ENCODE measurements at places on chromosomes 1 and 21. TPM values are rescaled to one million over a fixed set of nuclear protein-coding genes. Genes with fewer than 3 reads are reported as not detected.

GRCh38 chr21:15682977-15683376, 46.8 kb upstream of the USP25 start:
- H3K4me1 ChIP-seq = no peaks in the 10 kb centered on the region
- no peak overlapping the region for H3K4me3 ChIP-seq
- H3K27me3 ChIP-seq = no peaks in the 10 kb centered on the region
- H3K36me3 ChIP-seq = no peaks in the 10 kb centered on the region

- H3K4me1 ChIP-seq = no peaks in the 10 kb centered on the region
- no peak overlapping the region for H3K4me3 ChIP-seq
- peaks cover 9% of the 10 kb centered on the region for H3K36me3 ChIP-seq
- peak overlapping the region; percentile 42 for H3K27ac ChIP-seq
- no peaks in the 10 kb centered on the region for H3K27me3 ChIP-seq
- DNase-seq = peak; percentile 89
These were observed 6.5 kb downstream of the KRTCAP2 start for GRCh38 chr1:155166471-155167165.

GRCh38 chr1:9125325-9125724, 3.6 kb downstream of the GPR157 start:
- no peaks in the 10 kb centered on the region for H3K36me3 ChIP-seq
- no peaks in the 10 kb centered on the region for H3K27me3 ChIP-seq
- no peak overlapping the region for H3K27ac ChIP-seq
- H3K4me1 ChIP-seq = peaks cover 23% of the 10 kb centered on the region
- no peak overlapping the region for H3K4me3 ChIP-seq

- no peak overlapping the region for H3K4me3 ChIP-seq
- H3K4me1 ChIP-seq = no peaks in the 10 kb centered on the region
- H3K27me3 ChIP-seq = no peaks in the 10 kb centered on the region
- no peaks in the 10 kb centered on the region for H3K36me3 ChIP-seq
These were observed 160.2 kb upstream of the IRF2BP2 start for GRCh38 chr1:234769986-234770795.

DNA sequence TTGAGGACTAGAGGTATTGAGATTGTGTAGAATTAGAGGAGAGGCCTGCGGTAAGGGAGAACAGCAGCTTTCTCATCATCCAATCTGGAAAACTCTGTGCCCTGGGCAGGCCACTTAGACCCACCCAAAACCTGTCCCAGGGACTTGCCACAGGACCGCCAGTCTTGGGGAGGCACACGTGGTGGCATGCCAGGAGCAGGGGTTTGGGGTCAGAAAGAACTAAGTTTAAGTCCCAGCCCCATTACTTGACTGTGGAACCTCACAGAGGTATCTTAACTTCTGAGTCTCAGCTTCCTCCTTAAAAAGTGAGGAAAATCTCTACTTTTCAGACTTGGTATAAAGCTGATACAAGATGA, 356.6 kb downstream of the HHAT start:
- no peak overlapping the region for H3K27ac ChIP-seq
- no peaks in the 10 kb centered on the region for H3K36me3 ChIP-seq
- no peak overlapping the region for H3K4me3 ChIP-seq

- no peaks in the 10 kb centered on the region for H3K36me3 ChIP-seq
- no peaks in the 10 kb centered on the region for H3K27me3 ChIP-seq
- DNase-seq = no peak
- no peak overlapping the region for H3K4me3 ChIP-seq
- H3K4me1 ChIP-seq = no peaks in the 10 kb centered on the region
These were observed 61.8 kb upstream of the SYT6 start for GRCh38 chr1:114215436-114215835.

Gene KISS1
- total RNA-seq = not detected

Gene IL10
- 1.7 TPM for total RNA-seq

DNA sequence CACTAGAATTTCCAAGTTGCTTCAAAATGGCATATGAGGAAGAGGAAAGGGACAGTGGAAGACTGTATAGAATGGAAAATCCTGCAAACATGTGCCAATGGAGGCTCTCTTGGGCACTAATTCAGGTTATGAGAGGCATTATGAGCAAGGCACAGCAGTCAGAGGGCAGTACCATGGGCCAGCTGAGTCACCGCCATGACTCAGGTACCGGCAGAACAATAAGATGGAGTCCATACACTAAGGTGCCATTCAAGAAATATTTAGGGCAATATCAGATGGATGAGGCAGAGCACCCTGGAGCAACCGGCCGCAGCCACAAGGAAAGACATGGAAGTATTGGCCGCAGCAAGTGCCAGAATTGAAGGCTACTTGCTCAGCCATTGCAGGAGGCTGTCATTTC, 25.6 kb upstream of the VAV3 start:
- no peak overlapping the region for H3K4me3 ChIP-seq
- no peaks in the 10 kb centered on the region for H3K36me3 ChIP-seq
- no peaks in the 10 kb centered on the region for H3K27me3 ChIP-seq
- H3K27ac ChIP-seq = no peak overlapping the region

DNA sequence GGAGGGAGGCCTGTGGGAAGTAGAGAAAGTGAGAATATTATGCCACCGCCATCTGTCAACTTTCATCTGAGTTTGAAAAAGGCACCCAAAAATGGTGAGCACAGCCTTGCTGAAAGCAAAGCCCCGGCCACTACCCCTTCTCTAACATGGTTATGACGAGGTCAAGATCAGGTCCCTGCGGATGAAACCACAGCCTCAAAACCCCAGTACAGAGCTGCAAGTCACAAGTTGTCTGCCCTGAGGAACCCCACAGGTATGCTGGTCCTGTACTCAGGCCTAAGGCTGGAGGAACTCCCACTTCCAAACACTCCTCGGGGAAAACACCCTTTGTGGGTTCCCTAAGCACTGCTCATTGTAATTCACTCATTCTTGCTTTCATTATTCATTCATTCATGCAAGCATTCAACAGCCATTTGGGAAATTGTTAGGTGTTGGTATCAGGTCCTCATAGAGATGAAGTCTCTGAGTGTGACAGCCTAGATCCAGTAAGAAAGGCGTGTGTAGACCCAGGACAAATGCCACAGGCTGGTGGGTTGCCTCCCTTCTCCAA, 216.6 kb upstream of the EDN2 start:
- DNase-seq = no peak
- H3K4me1 ChIP-seq = no peaks in the 10 kb centered on the region
- H3K4me3 ChIP-seq = no peak overlapping the region
- H3K36me3 ChIP-seq = no peaks in the 10 kb centered on the region
- no peak overlapping the region for H3K27ac ChIP-seq

Gene OR6N1
- not detected for total RNA-seq

Gene FAM151A
- total RNA-seq = not detected

Gene NID1
- total RNA-seq = 149 TPM

- H3K36me3 ChIP-seq = no peaks in the 10 kb centered on the region
- peaks cover 52% of the 10 kb centered on the region for H3K27me3 ChIP-seq
- peaks cover 13% of the 10 kb centered on the region for H3K4me1 ChIP-seq
- no peak for DNase-seq
These were observed 88.8 kb upstream of the TTC34 start for GRCh38 chr1:2890221-2890850.

DNA sequence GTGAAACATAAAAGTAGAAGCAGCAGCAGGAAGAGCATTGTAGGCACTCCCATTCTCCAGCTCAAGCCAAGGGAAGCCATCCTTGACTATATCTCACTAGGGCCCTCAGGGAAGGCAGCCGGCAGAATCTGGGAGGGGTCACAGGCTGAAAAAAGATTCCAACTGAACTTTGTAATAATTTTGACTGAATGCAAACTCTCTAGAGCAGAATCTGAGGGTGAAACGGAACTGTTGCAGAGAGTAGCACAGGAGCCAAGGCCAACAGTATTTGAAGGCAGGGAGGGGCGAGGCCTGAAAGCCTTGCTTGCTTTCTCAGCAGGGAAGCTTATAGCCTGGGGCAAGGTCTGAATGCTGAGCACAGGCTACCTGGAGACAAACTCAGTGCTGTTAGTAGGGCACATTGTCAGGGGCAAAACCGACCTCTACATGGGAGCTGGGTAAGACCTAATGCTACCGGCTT, 180.6 kb downstream of the COL24A1 start:
- DNase-seq = no peak
- H3K4me1 ChIP-seq = no peaks in the 10 kb centered on the region
- no peak overlapping the region for H3K4me3 ChIP-seq
- no peaks in the 10 kb centered on the region for H3K36me3 ChIP-seq

- H3K27ac ChIP-seq = no peak overlapping the region
- no peak for DNase-seq
- no peaks in the 10 kb centered on the region for H3K36me3 ChIP-seq
- H3K4me1 ChIP-seq = no peaks in the 10 kb centered on the region
These were observed 72.5 kb downstream of the PAX7 start for GRCh38 chr1:18703041-18703621.

- H3K27me3 ChIP-seq = no peaks in the 10 kb centered on the region
- H3K36me3 ChIP-seq = peaks cover 80% of the 10 kb centered on the region
These were observed 8.4 kb upstream of the KPNA6 start for GRCh38 chr1:32099426-32099825.

- DNase-seq = no peak
- H3K27ac ChIP-seq = peak overlapping the region; percentile 2
- H3K36me3 ChIP-seq = no peaks in the 10 kb centered on the region
- no peaks in the 10 kb centered on the region for H3K27me3 ChIP-seq
These were observed 1.5 kb upstream of the FCMR start for GRCh38 chr1:206923009-206923960.

- no peaks in the 10 kb centered on the region for H3K36me3 ChIP-seq
- no peaks in the 10 kb centered on the region for H3K4me1 ChIP-seq
- no peak overlapping the region for H3K27ac ChIP-seq
- no peak overlapping the region for H3K4me3 ChIP-seq
- DNase-seq = no peak
- H3K27me3 ChIP-seq = peaks cover 8% of the 10 kb centered on the region
These were observed 23.9 kb downstream of the RAB3B start for GRCh38 chr1:51966559-51966958.

Gene GCSAML
- not detected for total RNA-seq

DNA sequence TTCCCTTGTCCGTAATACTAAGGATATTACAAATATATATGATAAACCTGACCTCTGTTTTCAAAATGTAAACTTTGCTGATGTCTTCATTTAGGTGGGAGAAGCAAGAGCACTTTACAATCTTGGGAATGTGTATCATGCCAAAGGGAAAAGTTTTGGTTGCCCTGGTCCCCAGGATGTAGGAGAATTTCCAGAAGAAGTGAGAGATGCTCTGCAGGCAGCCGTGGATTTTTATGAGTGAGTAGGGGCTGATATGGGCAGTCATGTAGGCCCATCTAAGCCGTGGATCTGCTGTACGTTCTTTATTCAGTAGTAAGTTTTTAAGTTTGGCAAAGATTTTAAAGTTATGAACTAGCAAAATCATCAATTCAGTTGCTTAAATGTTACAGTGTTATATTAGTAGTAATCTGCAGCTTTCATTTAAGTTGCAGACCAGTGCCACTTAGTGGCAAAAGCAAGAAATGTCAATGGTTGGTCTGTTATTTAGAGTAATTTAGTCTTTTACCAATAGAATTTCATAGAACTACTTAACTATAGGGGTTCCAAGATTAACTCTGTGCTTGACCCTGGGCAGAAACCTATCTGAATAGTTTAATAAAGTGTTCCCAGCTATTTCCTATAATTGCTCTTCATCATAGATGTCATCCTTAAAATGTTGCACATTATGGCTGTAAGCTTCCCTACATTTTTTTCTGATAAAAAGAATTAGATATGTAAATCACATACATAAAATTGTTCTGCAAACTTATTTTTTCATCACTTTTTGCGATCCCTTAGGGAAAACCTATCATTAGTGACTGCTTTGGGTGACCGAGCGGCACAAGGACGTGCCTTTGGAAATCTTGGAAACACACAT, 21.3 kb downstream of the GPSM2 start:
- H3K27me3 ChIP-seq = no peaks in the 10 kb centered on the region
- no peak overlapping the region for H3K4me3 ChIP-seq
- H3K27ac ChIP-seq = peak overlapping the region; percentile 81

GRCh38 chr21:14616380-14617039, 70.4 kb upstream of the SAMSN1 start:
- H3K36me3 ChIP-seq = no peaks in the 10 kb centered on the region
- H3K4me1 ChIP-seq = no peaks in the 10 kb centered on the region
- H3K4me3 ChIP-seq = no peak overlapping the region
- DNase-seq = no peak
- H3K27ac ChIP-seq = no peak overlapping the region

Gene SV2A
- 3.3 TPM for total RNA-seq

Gene GJA8
- not detected for total RNA-seq

Gene CRNN
- not detected for total RNA-seq

DNA sequence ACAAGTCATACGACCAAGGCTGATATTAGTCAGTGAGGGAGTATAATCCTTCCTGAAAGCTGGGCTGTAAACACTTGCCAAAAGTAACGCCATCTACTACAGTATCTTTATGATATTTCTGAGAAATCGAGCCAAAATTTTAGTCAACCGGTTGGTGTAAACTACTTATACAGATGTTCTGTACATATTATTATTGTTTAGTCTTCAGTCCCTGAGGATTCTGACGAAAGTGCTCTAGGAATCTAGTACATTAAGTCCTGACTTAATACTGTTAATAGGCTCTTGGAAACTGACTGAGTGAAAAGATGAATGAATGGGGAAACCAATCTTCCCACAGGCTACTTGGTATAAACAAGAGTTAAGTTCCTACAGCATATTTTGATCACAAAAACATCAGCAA, 274.3 kb downstream of the USP25 start:
- H3K4me1 ChIP-seq = no peaks in the 10 kb centered on the region
- no peak overlapping the region for H3K27ac ChIP-seq
- no peak for DNase-seq
- no peaks in the 10 kb centered on the region for H3K27me3 ChIP-seq
- H3K4me3 ChIP-seq = no peak overlapping the region
- H3K36me3 ChIP-seq = no peaks in the 10 kb centered on the region

GRCh38 chr21:25025596-25025995, 581.7 kb downstream of the MRPL39 start:
- no peaks in the 10 kb centered on the region for H3K27me3 ChIP-seq
- no peak overlapping the region for H3K4me3 ChIP-seq
- H3K4me1 ChIP-seq = no peaks in the 10 kb centered on the region
- no peak overlapping the region for H3K27ac ChIP-seq
- no peaks in the 10 kb centered on the region for H3K36me3 ChIP-seq

DNA sequence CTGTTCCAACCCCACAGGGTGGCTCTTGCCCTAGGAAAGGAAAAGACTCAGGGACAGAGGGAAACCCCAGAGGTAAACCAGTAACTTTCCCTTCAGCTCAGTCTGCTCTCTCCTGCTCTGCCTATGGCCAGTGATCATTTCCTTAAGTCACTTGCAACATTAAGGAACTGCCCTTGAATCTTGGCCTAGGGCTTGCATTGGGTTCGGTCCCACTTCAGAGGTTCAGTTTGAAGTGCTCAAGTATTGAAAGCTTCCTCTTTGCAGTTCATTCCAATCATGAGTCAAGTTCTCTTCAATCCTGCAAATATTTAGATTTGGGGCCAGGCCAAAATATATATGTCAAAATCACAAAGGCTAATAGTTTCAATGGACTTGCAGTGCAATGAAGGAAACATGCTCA, 97.7 kb upstream of the IRF2BP2 start:
- H3K4me3 ChIP-seq = no peak overlapping the region
- H3K36me3 ChIP-seq = no peaks in the 10 kb centered on the region
- DNase-seq = peak; percentile 58

DNA sequence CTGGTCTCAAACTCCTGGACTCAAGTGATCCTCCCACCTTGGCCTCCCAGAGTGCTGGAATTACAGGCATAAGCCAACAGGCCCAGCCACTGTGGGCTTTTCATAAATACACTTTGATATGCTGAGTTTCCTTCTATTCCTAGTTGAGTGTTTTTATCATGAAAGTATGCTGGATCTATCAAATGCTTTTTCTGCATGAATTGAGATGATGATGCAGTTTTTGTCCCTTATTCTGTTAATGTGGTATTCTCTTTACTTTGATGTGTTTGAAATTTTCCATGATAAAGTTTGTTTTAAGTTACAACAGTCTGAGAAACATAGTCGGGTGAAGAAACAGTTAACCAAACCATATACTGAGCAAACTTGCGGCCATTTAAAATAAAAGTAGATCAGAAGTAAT, 24.1 kb downstream of the RNF115 start:
- H3K4me3 ChIP-seq = no peak overlapping the region
- no peaks in the 10 kb centered on the region for H3K27me3 ChIP-seq

- no peaks in the 10 kb centered on the region for H3K36me3 ChIP-seq
- H3K27me3 ChIP-seq = no peaks in the 10 kb centered on the region
- no peaks in the 10 kb centered on the region for H3K4me1 ChIP-seq
These were observed 49.7 kb upstream of the GFI1 start for GRCh38 chr1:92536211-92536979.

Data from sigmoid colon (tissue), 7 donors.